ENCODE measurements at places on chromosomes 5 and 9. TPM values are rescaled to one million over a fixed set of nuclear protein-coding genes. Genes with fewer than 3 reads are reported as not detected.

- DNase-seq = no peak
These were observed 276.0 kb downstream of the FSTL4 start for GRCh38 chr5:133336121-133336968.

GRCh38 chr9:113364951-113365350 lies 11.8 kb downstream of the HDHD3 start:
- DNase-seq = no peak

DNA sequence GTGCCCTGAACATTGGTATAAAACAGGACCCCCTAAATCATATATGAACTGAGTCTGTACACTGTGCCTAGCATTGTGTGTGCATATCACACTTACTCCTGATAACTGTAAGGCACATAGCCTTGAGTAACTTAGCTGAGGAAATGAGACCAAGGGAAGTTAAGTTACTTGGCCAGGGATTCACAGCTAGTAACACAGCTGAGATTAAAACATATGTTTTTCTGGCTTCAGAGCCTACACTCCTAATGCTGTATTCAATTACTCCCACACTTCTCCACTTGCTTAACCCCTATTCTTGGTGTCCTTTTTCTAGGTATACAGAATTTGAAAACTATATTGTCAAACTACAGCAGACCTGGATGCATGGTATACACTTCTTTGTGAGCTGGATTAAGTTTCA lies 12.8 kb downstream of the GHR start:
- no peak for DNase-seq

DNA sequence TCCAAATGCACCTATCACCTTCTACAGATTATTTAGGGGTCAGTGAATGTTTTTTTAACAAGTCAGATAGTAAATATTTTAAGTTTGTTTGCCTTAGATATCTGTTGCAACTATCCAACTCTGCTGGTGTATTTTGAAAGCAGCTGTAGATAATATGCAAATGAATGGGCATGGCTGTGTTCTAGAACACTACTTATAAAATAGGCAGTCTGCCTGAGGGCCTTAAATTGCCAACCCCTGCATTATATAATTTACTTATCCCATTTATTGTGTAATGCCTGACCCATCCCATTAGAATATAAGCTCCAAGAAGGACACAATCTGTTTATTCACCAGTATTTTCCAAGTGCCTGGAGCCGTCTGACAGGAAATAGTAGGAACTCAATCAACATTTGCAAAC lies 149.0 kb downstream of the TTC39B start:
- no peak for DNase-seq

DNA sequence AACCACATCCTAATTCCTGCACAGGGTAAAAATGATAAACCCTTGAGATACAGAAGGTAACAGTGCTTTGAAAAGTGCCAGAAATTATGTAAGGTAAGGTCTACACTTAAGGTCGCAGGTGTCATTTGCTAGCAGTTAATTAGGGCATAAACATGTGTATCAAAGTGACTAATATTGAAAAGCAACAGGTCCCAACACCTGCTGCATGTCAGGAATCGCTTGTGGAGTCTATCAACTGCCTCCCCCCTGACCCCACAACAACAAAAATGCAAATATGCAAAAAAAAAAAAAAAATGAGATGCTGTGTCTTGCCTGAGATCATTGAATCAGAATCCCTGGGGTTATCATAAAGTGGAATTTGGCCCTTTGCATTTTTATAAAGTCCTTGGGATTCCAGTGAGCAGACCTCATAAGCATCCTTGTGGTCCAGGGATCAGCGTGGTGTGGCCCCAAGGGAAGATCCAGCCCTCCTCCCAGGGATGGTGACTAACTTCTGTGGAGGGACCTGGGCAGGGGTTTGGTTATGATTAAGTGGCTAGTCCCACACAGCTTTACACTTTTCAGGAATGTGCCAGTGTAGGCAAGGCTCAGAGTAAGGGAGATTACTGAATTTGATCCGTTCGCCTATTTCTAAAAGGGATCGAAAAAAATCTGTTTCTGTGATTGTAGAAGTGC lies 92.5 kb upstream of the TNFSF8 start:
- DNase-seq = no peak

GRCh38 chr9:71769175-71770161 lies 1.2 kb upstream of the CEMIP2 start:
- DNase-seq = peak; percentile 91

DNA sequence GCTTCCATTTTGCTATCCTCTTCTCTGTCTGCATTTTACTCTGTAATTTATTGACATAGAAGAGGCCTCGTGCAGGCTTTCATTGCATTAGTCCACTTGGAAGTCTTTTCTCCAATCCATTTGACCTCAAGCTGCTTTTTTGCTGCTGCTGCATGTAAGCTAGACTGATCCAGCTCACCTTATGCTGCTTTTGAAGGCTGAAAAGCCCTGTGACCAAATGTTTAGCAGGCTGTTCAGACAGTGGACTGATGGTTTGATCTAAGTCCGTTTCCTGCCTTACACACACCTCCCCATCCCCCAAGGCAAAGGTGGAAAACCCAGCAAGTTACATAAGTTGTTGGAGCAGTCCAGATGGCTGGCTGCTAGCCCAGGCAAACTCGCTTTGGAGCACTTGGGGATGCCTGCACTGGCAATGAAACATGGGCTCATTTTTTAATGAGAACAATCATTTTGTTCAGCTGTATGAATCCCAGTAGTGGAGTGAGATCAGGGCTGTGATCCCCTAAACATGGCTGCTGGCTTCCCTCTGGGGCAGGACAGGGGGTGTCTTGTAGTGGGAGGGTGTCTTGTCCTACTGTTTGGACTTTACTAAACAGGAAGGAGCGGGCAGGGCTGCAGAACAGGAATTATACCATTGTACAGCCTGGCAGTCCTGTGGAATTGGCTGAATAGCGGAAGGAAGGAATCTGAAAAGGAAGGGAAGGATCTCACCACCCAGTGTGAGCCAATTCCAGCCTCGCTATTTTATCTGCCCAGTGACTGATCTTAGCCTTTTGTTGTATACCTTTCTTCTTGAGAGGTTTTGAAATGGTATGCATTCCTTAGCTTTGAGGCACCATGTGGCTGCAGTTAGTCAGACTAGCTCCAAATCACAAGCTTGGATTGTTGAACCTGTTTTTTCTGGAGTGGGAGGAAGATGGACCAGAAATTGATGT lies 212.0 kb downstream of the ARHGAP26 start:
- peak; percentile 91 for DNase-seq

GRCh38 chr9:12815888-12816287 lies 41.1 kb downstream of the LURAP1L start:
- DNase-seq = no peak

GRCh38 chr9:96782235-96782634 lies 4.3 kb upstream of the ZNF510 start:
- DNase-seq = no peak

GRCh38 chr9:6024035-6024554 lies 8.7 kb upstream of the RANBP6 start:
- DNase-seq = no peak

DNA sequence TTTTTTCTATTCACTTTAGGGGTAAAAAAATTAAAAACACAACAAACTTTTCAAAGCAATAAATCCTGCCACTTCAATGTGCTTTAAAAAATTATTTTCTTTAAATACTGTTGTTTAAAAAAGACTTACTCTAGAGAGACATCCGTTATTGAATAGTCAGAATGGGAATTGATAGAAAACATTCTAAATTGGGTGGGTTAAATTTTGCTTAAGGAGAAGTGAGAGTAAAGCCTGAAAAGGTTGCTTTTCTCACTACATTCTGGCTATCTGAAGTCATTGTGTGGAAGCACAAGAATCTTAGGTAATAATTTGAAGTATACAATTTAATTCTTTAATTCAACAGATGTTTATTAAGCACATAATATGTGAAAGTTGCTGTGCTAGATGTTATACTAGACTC lies 509.3 kb downstream of the NR2F1-AS1 start:
- DNase-seq = no peak

DNA sequence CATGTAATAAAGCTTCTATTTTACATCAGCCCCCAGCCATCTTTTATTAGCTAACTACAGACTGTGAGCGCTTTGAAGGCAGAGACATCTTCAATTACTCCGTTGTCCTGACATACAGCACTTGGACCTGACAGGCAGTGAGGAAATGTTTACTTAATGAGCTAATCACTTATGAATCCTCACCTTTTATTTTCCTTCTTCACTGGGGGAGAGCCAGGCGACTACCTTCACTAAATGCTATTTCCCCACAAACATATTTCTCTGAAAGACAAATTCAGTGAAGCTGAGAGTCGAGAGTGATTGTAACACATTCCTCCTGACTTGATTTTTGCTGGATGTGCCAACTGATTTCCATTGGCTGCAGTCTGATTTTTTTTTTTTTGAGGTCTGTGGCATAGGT lies 192.1 kb upstream of the CLINT1 start:
- no peak for DNase-seq

DNA sequence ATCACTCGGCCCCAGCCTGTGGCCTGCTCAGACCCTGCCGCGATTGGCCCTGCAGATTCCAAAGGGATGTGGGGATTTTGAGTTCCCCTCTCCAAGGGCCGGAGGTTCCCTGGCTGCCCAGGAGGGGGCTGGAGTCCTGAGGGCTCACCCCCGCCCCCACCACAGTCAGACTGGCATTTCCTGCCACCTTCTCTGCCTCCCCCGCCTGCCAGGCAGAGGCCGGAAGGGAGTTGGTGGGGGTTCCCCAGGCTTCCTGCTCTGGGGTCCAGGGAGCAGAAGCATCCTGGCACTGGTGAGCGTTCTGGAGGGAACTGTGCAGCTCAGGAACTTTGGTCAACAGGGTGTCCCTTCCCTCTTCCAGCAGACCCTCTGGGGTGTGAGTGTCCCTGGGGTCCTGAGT lies 70.6 kb downstream of the RXRA start:
- DNase-seq = no peak

GRCh38 chr9:93107151-93107824 lies 11.3 kb downstream of the CARD19 start:
- peak; percentile 27 for DNase-seq

DNA sequence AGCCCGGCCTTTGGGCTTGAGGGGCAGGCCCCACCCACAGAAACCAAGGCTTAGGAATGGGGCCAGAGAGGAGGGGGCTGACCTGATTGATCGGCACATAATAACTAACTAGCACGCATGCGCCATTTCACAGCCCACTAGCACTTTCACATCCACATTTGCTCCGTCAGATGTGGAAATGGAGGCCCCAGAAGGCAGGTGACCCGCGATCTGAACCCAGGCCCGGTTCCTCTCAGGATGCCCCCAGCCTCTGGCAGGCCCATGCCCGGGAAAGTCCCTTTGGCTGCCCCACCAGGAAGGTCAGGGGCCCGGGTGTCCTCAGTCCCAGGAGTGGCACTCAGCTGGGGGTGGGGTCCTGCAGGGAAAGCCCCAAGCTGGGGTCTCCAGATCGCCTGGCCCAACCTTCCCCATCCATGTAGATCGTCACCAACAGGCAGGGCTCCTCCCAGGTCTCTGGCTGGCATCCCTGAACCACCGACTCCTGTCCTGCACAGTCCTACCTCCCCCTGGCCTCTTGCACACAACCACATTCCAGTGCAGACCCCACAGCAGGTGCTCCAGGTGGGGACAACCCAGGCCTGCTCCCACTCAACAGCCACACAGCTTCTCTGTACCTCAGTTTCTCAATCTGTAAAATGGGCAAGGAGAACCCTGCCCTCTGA lies 46.7 kb downstream of the VAV2 start:
- DNase-seq = peak; percentile 20

DNA sequence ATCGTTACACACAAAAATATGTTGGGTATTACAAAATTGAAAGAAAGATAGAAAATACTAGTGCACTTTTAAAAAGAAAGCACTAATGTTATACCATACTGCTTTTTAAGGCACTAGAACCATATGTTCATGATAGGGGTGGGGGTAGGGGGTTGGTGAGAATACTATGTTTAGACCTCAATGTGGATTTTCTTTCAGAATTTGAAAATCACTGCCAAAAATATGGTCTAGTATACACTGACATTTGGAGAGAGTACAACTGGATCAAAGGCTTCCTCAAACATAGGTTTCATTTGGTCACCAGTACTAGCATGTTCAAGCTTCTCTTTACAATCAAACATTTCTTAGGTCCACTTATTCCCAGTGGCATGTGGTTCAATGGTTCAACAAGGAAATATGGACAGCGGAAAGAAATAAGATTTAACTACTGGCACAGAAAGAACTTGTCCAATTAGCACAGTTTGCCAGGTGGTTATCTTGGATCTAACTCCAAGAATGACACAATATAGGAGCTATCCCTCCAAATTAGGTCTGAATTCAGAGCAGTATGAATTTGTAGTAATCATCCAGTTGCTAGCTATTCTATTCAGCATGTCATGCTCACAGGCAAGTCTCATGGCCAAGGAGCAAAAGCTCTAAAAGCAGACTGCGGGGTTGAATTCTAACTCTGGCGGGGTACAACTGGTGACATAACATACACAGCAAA lies 139.3 kb downstream of the SLC24A2 start:
- DNase-seq = no peak

- no peak for DNase-seq
These were observed 42.4 kb upstream of the MACIR start for GRCh38 chr5:103216137-103216536.

- no peak for DNase-seq
These were observed 70.9 kb downstream of the SETX start for GRCh38 chr9:132283863-132284262.

GRCh38 chr9:81141961-81142360 lies 547.4 kb downstream of the TLE1 start:
- no peak for DNase-seq

DNA sequence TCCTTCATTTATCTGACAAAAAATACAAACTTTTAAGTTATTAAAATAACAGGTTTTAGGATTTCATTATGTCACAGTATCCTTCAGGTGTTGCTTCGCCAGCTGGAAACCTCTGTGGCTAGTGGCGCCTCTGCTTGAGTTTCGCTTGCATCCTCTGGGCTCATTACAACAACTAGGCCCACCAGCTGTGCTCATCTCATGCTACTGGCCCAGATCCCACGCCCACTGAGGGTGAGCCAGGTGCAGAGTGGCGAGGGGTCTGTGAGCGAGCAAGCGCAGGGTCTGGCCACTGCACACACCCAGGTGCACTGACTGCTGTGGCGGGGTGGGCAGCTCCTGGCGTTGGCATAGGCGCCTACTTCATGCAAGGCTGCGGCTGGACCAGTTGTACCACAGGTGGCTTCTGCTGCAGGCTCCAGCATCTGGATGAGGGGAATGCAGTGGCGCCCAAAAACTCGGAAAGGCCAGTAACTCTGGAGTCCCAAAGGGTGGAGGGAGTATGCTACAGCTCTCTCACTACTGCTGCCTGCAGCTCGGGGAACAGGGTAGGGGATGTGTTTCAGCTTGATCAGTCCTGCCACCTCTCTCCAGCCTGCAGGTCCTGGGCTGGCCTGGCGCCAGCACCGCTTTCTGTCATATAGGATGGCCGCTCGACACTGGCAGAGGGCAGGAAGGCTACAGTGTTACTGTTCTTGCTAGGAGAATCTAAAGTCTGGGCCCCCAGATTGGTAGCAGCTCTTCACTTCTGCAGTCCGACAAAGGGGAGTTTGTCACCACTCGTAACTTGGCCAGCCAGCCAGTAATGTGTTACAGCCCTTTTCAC lies 452.1 kb downstream of the TUSC1 start:
- DNase-seq = no peak

The PRDM9 gene
- total RNA-seq = not detected

The SV2C gene
- total RNA-seq = not detected

The SEC61B gene
- 41.9 TPM for total RNA-seq

The SMIM33 gene
- total RNA-seq = not detected

The PRRT1B gene
- not detected for total RNA-seq

The ADAMTS19 gene
- 0.81 TPM for total RNA-seq
